ENCODE measurements at places on chromosomes 2 and 18. TPM values are rescaled to one million over a fixed set of nuclear protein-coding genes. Genes with fewer than 3 reads are reported as not detected.
A peak's percentile ranks its signal among the peaks of the same experiment; 100 is the strongest.

- no peak for DNase-seq
Measured at GRCh38 chr2:45171136-45171501, 161.9 kb upstream of the SIX2 start.

DNA sequence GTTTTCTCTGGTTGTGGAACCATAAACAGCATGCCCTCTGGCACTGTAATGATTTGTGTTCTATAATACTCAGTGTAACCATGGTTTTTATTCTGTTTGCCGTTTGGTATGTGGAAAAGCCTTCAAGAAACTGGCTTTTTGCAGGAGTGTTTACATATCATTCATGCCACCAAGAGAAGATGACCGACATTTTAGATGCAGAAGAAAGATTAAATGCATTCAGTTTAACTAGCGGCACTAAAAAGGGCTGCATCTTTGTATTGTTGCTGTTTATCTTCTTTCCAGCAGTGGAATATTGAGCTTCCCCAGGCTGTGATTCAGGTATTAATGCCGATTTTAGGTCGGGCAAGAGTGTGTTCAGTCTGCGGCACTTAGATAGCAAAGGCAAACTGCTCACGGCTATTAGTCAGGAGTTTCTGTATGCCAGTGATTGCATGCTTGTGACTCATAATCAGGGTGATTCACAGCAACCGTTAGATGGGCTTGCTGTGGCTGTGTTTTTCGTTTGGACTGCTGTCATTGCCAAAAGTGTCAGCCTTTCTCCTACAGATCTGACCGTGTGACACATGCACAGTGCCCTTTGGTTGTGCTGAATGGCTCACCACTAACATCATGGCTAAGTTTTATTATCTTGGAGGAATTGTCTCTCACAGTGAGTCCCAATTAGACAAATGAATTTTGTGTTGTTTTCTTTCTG lies 479.7 kb downstream of the PARD3B start:
- DNase-seq: peak; percentile 38

DNA sequence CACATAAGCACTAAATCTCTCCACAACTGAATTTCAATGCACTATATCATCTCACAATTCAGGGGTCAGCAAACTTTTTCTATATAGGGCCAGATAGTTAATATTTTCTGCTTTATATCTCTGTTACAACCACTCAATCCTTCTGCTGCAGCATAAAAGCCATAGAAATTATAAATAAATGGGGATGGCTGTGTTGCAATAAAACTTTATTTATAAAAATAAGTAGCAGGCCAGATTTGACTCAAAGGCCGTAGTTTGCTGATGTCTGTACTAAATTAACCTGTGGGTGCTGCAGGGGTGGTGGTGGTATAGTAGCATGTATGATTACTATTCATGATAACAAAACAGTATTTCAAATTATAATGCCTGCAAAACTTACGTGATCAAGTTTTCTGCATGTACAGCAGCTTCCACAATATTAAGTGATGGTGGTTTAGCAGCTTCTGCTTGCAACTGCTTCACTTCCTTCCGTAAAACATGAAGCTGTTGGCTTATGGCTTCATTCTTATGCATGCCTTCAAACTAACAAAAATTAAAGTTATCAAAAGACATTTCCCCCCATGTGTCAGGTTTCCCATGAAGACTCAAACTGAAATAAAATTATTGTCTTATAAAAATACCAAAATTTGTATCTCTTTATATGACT lies 64.1 kb downstream of the SIGLEC15 start:
- no peak for DNase-seq

- DNase-seq: no peak
Measured at GRCh38 chr18:4831791-4832375, 365.2 kb downstream of the AKAIN1 start.

DNA sequence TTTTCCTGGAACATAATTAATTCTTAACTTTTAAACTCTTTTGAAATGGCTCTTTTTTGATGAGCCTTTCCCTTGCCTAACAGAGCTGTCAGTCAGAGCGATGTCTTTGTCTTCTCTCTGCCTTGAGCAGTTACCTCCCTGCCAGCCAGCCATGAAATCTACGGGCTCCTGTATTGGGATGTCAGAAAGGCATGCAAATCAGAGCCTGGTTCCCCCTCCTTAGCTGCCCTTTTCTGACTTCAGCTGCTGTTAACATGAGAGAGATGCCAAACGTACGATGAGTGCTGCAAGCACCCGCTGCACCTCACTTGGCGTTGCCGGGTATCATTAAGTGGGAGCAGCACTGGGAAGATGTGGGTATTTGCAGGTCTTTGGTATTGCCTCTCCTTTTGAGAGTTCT lies 131.4 kb upstream of the BOD1L2 start:
- no peak for DNase-seq

GRCh38 chr18:39480494-39481195 lies 1915.0 kb upstream of the CELF4 start:
- DNase-seq: no peak

DNA sequence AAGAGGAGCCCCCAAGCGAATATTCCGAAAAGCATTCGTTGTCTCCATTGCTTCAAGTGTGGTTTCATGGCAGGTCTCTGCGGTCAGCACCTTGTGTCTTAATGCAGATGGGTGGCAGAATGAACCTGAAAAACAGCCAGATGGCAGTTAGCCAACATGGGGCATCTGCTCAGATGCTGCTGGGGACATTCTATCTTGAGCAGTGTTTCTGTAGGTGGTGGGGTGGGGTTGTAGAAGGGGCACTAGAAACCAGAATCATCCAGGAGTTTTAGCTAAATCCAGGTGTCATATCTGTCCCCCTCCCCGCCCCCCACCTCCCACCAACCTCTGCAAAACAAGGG lies 42.1 kb downstream of the ST6GAL2 start:
- DNase-seq: no peak

- no peak for DNase-seq
Measured at GRCh38 chr18:79916128-79916494, 35.3 kb downstream of the SLC66A2 start.

GRCh38 chr18:76169733-76170132 lies 325.3 kb downstream of the ZNF516 start:
- no peak for DNase-seq

GRCh38 chr2:42281416-42282081 lies 79.5 kb downstream of the COX7A2L start:
- no peak for DNase-seq

DNA sequence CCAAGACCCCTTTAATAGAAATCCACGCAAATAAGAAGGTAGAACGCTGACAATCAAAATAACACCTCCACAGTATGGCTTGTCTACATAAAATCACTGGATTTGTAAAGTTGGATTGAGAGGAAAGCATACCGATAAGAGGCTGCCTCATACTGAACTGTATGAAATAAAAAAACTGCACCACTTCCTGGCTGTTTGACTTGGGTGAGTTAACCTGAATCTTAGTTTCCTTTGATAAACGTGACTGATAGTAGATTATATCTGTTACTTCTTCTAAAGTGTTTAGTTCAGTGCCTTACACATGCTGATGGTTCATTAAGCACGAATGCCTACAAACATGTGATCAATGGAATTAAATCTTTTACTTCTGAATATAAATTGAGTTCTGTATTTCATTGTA lies 140.4 kb upstream of the RNF152 start:
- DNase-seq: no peak

GRCh38 chr2:150120326-150120955 lies 367.0 kb downstream of the RND3 start:
- DNase-seq: no peak

DNA sequence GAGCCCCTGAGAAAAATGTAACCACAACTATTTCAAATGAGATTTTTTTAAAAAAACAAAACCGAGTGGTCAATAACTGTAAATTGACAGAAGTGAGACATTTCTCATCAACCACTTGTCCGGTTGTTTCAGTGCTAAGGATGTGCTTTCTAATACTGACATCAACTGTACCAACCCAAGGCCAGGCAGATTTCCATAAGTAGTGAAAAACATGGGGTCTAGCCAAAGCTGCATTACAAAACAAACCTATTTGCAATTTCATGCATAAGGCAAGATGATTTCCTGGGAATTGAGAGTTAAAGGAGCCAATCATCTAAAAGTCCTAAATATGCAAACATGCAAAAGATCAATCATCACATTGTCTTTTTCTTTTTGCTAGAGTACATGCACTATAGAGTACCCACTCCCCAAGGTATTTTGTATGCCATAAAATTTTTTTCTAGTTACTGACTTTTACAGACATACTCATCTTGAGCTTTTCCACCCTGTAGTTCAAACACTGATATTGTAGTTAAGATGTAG lies 22.6 kb downstream of the HNRNPLL start:
- DNase-seq: no peak

- no peak for DNase-seq
Measured at GRCh38 chr18:23539296-23539695, 36.0 kb downstream of the RMC1 start.

DNA sequence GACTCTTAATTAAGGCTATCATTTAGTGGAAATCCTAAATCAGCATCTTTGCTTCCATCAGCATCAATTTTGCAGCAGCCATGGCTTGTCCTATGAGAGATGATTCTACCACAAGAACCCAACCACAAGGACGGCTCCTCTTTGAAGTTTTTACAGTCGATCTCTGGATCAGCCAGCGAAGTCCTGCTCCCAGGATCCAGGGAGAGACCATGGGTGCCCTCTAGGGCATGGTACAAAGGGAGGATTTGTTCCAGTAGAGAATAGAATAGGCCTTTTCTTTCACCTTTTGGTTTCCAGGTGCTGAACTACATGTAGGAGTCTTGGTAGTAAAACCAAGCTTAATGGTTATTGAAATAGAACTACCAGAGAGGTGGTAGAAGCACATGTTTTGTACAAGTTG lies 52.7 kb downstream of the TMEM200C start:
- no peak for DNase-seq

- DNase-seq: no peak
Measured at GRCh38 chr2:105606081-105606480, 138.6 kb upstream of the NCK2 start.

DNA sequence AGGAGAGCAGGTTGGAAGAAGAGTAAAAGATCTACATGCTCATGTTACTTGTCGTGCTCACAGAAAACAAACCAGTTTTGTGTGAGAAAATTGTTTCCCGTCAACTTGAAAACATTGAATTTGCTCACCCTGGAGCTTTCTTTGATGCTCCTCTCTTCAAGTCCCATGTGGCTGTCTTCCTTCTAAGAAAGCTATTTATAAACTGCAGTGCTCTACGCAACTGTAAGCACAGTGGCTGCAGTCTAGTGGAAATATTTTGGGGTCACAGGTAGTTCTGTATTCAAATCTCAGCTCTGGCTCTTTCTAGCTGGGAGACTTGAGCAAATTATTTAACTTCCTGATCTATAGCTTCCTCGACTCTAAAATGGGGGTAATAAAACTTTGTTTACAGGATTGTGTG lies 211.8 kb downstream of the PLCL1 start:
- no peak for DNase-seq

DNA sequence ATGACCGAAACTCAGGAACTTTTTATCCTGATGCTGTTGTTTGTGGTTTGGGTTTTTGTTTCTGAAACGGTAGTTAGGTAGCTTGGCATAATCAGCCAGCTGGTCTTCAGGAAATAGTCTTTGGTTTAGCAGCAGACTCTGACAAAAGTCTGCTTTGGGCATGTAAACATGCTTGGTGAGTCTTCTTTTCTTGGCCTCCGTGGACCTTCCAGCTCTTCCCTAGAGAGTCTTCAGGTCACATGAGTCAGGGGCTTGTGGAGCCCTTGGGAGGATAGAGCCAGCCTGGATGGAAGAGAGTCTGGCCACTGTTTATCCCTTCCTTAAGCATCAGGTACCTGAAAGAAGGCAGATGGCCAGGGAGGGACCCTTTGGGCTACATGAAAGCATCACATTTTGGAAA lies 154.5 kb downstream of the MGAT5 start:
- no peak for DNase-seq

- DNase-seq: peak; percentile 28
Measured at GRCh38 chr2:233424154-233424951, 70.1 kb downstream of the DGKD start.

DNA sequence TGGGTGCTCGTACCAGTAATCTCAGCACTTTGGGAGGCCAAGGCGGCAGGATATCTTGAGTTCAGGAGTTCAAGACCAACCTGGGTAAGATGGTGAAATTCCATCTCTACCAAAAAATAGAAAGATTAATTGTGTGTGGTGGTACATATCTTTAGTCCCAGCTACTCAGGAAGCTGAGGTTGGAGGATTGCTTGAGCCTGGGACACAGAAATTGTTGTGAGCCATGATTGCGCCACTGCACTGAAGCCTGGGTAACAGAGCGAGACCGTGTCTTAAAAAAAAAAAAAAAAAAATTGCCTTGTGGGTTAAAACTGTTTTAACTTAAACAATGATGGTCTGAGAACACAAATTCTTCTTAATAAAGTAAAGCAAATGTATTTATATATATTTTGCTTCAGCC lies 49.6 kb downstream of the ATP9B start:
- DNase-seq: no peak

GRCh38 chr2:64904413-64905329 lies 84.5 kb upstream of the SLC1A4 start:
- DNase-seq: no peak

DNA sequence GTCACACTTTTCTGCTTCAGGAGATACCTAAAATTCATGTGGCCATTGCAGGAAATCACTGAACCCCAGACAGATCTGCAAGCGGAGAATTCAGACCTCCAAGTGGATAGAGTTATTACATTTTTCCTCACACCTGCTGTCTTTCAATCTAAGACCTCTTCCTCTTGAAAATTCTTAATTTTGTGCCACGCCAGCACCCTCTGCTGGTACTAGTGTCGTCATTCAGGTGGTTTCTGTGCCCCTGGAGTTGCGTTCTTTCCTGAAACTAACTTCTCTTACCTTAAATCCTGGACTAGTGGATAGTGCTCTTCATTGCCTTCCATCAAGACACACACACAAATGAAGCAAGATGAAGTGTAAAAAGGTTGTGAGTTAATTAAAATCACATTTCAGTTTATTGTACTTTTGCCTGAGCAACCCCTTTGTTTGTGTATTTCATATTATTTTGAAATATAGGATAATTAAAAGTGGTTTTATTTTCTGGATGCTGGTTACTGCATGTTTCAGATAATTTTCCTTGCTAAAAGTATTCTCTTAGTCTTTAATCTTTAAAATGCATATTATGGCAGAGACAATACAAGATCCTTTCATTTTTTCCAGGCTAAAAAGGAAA lies 1.6 kb upstream of the DNER start:
- no peak for DNase-seq

- no peak for DNase-seq
Measured at GRCh38 chr2:134603966-134604365, 114.8 kb downstream of the TMEM163 start.

DNA sequence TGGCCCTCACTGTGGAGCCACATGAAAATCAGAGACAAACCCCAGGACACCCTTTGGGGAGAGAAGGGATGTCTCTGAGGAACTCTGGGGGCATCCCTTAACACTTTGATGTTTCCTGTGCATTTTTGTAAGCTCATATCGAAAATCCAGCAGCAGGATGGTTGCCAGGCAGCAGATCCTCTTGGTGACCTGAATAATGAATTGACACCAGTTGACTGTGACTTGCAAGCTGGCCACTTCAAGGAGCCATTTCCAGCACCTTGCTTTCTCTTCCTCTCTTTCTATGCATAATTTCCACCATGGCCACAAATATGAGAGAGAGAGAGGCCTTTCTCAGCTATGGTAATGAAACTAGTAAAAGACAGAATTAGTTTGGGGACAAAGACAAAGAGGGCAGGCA lies 91.7 kb downstream of the NRP2 start:
- DNase-seq: no peak

The FHOD3 gene
- 24.9 TPM for total RNA-seq

The UGT1A3 gene
- total RNA-seq: not detected

The SH3RF3 gene
- 61.7 TPM for total RNA-seq

The MSGN1 gene
- not detected for total RNA-seq

The HYCC2 gene
- 25.0 TPM for total RNA-seq

The CFC1 gene
- total RNA-seq: not detected

The ABCG8 gene
- total RNA-seq: not detected

The RAB6C gene
- total RNA-seq: not detected

The MRPL19 gene
- 36.0 TPM for total RNA-seq

The SPC25 gene
- total RNA-seq: 1.1 TPM
